ENCODE measurements at places on chromosomes 7 and 10. TPM values are rescaled to one million over a fixed set of nuclear protein-coding genes. Genes with fewer than 3 reads are reported as not detected.
A peak's percentile ranks its signal among the peaks of the same experiment; 100 is the strongest.

GRCh38 chr7:95595746-95596197 is 544 bp downstream of the PDK4 start:
- no peak for DNase-seq

RPEL1 gene
- total RNA-seq: not detected

GRCh38 chr10:125152450-125153368 is 7.7 kb downstream of the CTBP2 start:
- peak; percentile 53 for DNase-seq

AGR2 gene
- 216 TPM for total RNA-seq

DNA sequence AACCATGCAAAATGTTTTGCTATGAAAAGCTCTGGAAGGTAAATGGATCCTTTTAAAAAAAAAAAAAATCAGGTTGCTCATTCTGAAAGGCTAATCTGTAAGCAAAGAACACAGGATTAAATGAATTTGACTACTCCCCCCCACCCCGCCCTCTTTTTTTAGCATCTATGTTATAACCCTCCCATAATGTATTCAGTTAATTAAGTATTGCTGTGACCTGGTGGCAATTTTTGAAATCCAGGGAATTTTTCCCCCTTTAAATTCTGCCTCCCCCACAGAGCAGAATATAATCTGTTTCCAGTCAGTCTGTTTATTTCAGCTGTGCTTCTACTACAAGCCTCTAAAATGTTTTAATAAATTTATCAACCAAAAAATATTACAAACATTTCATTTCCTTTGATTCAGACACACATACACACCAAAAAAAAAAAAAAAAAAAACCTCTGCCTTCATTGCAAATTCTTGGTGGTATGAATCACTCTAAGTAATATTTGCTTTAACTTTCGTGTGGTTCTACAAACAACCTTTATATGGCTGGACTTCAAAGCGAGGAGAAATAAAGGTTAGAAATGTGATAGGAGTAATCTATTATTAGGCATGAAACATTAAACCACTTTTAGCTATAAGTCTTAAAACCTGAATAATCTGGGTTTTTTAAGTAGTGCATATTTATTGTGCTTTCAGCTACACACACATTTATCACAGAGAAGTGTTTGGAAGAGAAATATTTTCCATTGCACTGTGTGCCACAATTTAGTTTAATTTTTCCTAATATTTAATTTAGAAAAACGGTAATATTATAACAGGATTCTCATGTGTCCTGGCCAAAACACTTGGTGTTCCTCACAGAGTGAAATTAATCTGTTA is 64.4 kb upstream of the ARID5B start:
- DNase-seq: no peak

CYP26C1 gene
- total RNA-seq: 0.10 TPM

DNA sequence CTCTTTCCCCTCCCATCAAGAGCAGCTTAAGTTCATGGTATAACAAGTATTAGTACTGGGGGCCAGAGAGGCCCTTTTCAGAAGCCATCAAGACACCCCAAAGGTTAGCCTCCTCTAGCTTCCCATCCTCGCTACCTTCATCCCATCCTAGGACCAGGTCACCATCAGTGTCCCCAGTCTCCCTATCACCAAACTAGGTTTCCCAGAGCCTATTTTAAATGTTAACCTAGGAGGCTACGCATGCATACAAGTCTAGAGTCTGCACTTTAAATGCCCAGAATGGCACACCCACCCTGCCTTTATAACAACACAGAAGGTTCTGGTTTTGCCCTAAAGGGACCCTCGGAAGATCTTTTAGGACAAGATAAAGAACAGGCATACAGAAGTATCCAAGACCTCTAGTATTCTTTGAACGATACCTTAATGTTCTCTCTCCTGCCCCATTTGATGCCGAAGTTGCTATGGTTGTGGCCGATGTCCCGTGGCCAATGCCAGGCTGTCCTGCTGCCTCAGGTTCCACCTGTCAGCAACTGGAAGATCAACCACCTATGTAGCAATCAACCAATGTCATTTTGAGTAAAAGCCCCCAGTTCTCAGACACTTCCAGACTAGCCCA is 2.2 kb downstream of the GPRIN2 start:
- no peak for DNase-seq

ASB10 gene
- total RNA-seq: not detected

HMX2 gene
- total RNA-seq: not detected

GRCh38 chr10:116178086-116178605 is 94.9 kb downstream of the GFRA1 start:
- DNase-seq: no peak

GRCh38 chr10:73817826-73818225 is 6.4 kb upstream of the NDST2 start:
- no peak for DNase-seq

DNA sequence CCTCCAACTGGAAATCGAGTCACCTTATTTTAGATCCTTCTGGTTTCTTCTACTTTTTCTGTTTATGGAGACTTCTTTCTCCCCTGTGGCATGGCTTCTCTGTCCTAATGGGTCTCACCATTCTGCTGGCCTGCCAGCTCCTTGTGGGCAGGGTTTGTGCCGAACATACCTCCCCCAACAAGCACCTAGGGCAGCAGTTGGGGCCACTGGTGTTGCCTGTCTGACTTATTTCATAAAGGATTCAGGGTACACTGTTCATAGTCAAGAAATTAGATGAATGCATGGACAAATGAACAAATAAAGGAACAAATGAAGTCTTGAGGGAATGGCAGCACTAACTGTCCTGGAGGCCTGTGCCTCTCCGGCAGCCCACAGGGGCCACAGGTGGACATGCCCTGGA is 55.6 kb upstream of the DOCK1 start:
- no peak for DNase-seq

DNA sequence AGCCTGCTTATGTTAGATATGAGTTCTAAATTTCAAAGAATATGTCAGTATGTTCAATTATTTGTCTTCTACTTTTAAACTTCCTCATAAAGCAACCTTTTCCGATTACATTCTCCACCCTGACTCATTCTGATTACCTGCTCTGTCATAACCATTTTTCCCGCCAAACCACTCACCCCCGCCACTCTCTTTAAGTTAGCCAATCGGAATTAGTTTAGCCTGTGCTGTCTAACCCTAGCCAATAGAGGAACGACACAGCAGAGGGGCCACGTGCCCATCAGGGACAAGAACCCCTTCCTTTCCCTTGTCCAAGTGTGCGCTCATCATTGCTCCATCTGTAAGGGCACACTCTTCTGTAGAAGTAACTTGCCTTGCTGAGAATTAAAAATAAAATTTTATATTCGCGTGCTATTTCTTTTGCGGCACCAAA is 91.4 kb downstream of the CCDC71L start:
- no peak for DNase-seq

DNA sequence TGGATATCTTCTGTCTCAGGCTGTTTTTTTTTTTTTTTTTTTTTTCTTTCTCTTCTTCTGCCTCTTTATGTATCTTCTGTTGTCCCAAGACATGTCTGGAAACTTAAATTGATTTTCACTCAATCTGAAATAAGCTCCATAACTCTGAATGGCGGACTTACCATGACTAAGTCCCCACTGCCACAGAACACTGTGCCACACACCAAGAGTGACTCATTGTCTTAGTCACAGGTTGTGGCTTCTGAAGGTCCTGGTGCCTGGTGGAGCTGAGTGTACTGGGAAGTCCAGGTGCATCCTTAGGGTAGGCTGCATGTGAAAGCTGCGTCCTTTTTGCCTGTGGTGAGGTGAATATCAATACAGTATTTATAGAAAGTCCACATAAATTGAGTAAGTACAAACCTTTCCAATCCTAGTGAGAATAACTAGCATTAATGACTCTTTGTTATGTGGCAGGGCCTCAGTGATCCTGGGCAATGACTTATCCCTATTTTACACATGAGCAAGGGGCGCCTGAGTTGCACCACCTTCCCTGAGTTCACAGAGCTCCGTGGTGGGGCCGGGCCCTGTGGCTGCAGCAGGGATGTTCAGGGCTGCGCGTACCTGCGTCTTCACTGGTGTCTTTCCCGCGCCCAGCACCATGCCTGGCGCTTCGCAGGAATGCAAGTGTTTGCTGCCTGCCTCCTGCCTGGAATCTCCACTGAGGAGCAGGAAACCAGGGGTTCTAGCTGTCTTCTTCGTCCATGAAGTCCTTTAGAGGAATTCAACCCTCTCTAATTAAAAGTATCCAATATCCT is 4.3 kb downstream of the PFKP start:
- no peak for DNase-seq

DNA sequence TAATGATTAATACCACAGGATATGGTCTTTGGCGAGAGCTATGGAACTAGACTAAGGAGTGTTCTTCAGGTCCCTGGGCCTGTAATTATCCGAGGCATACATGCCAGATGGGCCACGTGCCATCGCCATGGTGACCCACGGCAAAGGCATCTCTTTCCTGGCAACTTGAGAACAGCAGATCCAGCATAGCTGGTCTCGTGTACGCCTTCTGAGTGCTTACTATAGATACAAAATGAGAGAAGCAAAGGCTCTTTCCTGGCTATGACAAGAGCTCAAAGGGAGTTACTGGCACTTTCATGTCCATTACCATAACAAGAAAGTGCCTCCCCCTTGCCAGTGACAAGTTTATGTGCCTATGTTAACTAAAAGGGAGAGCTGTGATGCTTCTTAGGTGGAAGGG is 26.0 kb upstream of the GLI3 start:
- no peak for DNase-seq

SPDYE16 gene
- 1.3 TPM for total RNA-seq

DNA sequence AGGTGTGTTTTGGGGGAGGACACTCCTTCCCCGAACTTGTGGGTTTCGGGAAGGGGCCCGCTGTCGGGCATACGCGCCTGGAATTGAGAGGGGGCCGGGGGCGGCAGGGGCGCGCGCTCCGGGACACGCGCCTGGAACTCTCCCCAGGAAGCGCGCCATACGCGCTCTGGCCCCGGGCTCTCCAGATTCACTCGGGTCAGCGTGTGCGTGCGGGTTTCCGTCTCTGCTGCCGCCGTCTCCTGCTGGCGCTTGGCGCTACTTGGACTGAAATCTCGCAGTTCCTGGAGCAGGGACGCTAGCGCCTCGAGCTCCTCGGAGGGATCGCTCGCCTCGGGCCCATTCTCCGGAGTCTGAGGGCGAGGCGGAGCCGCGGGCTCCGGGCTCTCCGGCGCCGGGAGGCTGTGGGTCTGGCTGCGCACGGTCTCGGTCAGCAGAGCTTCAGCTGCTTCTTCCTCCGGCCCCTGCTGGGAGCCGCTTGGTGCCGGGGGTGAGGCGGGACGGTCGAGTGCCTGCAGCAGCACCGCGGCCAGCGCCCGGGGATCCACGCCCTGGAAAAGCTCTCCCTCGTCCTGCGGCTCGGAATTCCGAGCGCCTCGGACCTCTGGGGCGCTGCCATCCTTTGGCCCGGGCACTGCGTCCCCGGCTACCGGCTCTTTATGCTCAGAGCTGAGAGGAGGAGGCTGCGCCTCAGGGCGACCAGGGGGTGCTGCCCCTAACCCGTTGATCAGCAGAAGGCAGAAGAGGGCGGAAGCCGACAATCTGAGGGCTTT is 1.1 kb downstream of the VGF start:
- no peak for DNase-seq

DTX2 gene
- total RNA-seq: 67.8 TPM

DNA sequence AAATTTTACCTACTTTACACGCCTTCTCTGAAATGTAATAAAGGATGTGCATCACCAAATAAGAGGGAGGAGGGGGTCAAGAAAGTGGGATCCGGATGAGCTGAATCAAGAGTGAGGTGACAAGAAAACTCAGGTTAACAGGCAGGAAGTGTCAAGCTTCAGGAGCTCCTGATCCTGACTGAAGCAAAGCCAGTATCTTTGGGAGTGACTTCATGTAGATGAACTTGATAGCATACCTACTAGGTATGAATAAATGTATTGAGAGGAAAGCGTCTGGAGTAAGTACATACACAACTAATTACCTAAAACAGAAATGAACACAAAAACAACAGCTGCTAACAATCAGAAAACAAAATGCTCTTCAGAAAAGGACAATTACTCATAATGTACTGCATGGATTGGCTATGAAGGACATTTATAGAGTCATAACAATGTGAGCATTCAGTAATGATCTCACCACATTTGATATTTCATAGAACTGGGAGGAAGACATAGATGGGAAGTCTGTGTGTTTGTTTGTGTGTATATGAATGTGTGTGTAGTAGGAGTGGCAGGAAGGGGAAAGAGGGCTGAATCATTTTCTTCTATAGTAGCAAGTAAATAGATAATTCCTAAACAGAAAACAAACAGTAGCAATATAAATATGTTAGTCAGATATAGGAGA is 29.4 kb downstream of the PRKG1 start:
- no peak for DNase-seq

DNA sequence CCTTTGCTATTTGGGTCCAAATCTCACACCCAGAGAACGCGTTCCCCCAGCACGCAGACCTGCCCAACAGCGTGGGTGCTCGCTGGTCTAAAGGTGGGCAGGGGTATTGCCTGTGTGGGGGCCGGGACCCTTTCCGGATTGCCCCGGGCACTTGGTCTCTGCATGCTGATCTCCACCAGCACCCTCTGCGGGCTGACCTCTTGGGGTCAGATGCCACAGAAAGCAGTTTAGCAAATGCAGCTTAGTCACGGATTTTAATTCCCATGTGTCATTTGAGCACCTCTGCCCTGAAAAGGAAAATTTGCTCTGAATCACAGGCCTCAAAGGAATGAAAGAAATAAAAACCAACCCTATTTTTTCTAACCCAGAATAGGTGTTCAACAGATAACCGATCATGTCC is 46.7 kb downstream of the PKD1L1 start:
- no peak for DNase-seq

NPC1L1 gene
- total RNA-seq: 0.10 TPM

- no peak for DNase-seq
Measured at GRCh38 chr10:14698111-14698828, 76.4 kb downstream of the FAM107B start.

DNA sequence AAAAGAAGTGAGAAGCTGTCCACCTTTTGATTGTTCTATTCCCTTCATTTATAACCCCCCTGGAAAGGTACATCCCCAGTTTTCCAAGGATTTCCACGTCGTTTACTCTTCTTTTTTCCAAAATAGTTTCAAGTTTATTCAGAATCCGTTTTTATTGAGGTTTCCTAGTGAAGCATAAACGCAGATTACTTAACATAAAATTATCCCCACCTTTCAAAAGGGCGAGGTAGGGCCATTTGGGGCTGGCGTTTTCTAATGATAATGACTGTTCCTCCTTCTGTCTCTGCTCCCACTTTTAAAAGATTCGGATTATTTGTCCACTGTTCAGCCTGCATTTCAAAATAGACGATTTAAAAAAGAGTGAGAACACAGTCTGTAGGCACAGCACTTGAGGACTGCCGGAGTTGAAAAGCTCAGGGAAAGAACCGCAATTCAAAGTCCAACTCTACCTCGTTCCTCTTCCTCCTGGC is 165.2 kb upstream of the PPP1R3A start:
- DNase-seq: no peak

UNC5B gene
- 61.8 TPM for total RNA-seq

DNA sequence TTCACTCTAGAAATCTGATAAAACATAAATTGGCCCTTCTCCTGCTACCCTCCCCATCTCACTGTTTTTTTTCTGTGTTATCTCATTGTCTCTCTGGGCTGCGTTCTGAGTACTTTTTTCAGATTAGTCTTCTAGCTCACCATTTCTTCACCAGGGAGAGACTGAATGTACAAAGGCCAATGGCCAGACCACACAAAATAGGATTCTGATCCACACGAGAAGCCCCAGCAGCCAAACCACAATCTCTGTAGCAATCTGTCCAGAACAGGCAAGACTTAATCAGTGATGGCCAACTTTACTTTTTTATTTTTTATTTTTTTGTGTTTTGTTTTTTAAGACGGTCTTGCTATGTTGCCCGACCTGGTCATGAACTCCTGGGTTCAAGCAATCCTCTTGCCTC is 55.9 kb upstream of the PAPSS2 start:
- no peak for DNase-seq

GRCh38 chr10:49010295-49010694 is 70.7 kb upstream of the LRRC18 start:
- no peak for DNase-seq

GRCh38 chr7:66542528-66543269 is 86.0 kb upstream of the KCTD7 start:
- no peak for DNase-seq

UMAD1 gene
- 19.2 TPM for total RNA-seq

HERPUD2 gene
- 36.8 TPM for total RNA-seq
